ENCODE measurements at places on chromosomes 3 and 15. TPM values are rescaled to one million over a fixed set of nuclear protein-coding genes. Genes with fewer than 3 reads are reported as not detected.

The HRG gene
- not detected for total RNA-seq

The GASK1A gene
- not detected for total RNA-seq

The OR5K2 gene
- total RNA-seq, result not detected

The LRTM1 gene
- total RNA-seq, result not detected

The MLH1 gene
- total RNA-seq, result 65.0 TPM

The RTP3 gene
- total RNA-seq, result not detected

The TMEM212 gene
- not detected for total RNA-seq

The ARHGAP31 gene
- total RNA-seq, result 8.0 TPM

The CPA3 gene
- not detected for total RNA-seq

The WDR72 gene
- total RNA-seq, result not detected

The PARP6 gene
- 87.1 TPM for total RNA-seq

The PLD1 gene
- 0.15 TPM for total RNA-seq

The ITIH4 gene
- 3.1 TPM for total RNA-seq

The ATP2C1 gene
- 66.1 TPM for total RNA-seq

The SLC35G2 gene
- total RNA-seq, result 3.0 TPM

The ATRIP gene
- total RNA-seq, result 20.5 TPM

The PRICKLE2 gene
- not detected for total RNA-seq

The MED12L gene
- total RNA-seq, result 4.9 TPM

The ANKRD34C gene
- not detected for total RNA-seq

The IGF2BP2 gene
- 0.62 TPM for total RNA-seq

The PLAAT1 gene
- not detected for total RNA-seq

The ADGRG7 gene
- total RNA-seq, result not detected

The GHSR gene
- not detected for total RNA-seq
